ENCODE measurements at places on chromosomes 16 and 17.

GRCh38 chr16:20904507-20905081 is 4.0 kb downstream of the LYRM1 start:
- no peak for DNase-seq

GRCh38 chr17:2466931-2467330 is 44.8 kb downstream of the METTL16 start:
- DNase-seq = no peak

- DNase-seq = no peak
Observed at GRCh38 chr17:9772658-9773057, 18.7 kb downstream of the DHRS7C start.

GRCh38 chr16:67801883-67802282 is 4.5 kb downstream of the RANBP10 start:
- DNase-seq = no peak

GRCh38 chr16:79045191-79045590 is 555.3 kb downstream of the MAF start:
- no peak for DNase-seq

DNA sequence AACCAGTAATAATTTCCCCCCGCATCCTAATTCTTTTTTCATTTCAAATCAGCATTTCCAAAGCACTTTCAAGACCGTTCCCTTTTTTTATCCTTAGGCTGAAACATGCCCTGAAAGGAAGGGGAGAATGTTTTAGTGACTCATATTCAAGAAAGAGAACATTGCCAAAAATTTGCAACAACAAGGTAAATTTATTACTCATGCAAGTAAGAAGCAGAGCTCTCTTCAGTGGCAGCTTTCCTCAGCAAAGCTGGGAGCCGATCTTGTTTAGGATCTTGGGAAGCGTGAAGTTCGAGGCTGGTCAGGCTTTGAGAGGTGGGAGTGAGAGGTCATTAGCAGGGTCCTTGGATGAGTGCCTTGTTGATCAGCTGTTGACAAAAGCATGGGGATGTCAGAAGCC is 129.5 kb downstream of the PRKCA start:
- no peak for DNase-seq

DNA sequence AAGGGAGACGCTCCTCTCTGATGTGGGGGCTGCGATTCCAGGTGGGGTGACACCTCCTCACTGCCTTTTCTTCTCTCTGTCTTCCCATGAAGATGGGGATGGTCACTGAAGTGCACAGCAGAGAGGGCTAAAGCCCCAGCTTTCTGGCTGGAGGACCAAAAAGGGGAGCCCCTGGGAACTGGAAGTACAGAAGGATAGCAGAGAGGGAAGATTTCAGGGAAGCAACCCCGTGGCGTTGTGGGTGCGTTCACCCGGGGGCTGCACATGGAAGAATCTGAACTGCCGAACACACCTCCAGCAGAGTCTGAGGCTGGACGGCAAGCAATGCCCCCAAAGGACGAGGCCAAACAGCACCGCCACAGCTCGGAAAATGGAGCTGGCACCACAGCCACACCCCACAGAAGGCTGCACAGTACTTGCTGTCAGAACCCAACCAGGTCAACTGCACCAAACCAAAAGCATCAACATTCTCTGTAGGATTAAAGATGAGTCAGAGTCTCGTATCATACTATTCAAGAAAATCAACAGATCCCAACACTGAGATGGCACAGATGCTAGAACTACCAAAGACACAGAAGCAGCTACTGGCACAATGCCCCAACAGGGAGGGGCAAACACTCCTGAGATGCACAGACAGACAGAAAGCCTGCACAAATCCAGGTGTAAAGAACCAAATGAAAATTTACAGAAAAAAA is 49.9 kb downstream of the MAP1LC3B start:
- DNase-seq = no peak

DNA sequence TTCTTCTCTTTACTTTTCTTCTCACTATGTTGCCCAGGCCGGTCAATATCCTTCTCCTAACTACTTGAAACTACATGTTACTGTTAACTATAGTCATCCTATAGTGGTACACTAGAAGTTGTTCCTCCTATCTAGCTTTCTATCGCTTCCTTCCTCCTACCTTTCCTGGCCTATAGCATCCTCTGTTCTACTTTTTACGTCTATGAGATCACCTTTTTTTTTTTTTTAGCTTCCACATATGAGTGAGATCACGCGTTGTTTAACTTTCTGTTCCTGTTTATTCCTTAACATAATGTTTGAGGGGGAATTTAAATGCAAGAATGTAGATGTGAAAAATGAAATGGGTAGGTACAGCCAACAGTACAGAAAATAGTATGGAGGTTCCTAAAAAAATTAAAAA is 30.5 kb upstream of the YPEL2 start:
- DNase-seq = no peak

DNA sequence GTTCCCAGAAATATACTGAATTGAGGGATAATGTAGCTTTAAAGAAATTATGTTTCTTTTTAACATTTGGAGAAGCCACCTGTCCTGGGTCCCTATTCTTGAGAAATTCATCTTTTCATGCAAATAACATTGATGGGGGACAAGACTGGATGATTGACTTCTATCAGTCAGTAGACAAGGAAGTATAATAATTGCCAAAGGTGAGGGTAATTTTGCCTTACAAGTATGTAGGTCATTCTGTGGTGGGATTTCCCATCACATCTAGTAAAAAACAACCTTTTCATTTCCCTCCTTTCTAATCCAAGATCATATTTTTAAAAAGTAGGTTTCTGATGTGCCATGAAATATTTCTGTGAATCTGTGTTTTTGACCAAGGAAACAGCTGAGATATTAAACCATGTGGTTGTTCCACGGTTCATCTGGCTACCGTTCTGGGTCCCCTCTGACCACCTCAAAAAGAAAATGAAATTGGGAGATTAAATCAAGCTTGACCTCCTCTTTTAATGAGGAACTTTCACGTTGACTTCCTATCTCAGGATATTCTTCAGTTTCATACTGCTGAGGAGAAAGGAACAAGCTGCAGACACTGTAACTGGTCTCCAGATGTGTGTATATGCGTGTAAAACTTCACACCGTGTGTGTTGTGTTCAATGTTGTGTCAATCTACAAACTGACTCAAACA is 138.6 kb downstream of the MAP2K6 start:
- no peak for DNase-seq

GRCh38 chr17:49225554-49226236 is 4.9 kb downstream of the PHOSPHO1 start:
- DNase-seq = no peak

- DNase-seq = no peak
Observed at GRCh38 chr17:13753771-13754170, 152.0 kb upstream of the HS3ST3A1 start.

GRCh38 chr17:80317706-80317980 is 57.0 kb downstream of the RNF213 start:
- no peak for DNase-seq

DNA sequence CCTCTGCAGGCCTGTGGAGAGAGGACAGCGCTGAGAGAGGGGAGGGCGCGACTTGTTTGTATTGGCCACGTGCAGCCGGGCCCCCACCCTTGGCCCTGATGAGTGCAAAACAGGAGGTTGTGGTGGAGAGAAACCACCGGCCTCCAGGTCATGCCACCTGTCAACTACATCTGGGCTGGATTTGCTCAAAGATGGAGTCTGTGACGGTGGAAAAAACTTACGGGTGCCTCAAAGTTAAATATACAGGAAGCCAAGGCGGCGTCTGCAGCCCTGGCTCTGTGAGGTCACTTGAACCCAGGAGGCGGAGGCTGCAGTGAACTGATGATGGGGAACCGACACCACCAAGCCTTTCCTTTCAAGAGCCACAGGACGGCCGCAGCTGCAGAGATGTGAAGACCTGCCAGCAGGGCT is 15.7 kb downstream of the C16orf74 start:
- DNase-seq = no peak

DNA sequence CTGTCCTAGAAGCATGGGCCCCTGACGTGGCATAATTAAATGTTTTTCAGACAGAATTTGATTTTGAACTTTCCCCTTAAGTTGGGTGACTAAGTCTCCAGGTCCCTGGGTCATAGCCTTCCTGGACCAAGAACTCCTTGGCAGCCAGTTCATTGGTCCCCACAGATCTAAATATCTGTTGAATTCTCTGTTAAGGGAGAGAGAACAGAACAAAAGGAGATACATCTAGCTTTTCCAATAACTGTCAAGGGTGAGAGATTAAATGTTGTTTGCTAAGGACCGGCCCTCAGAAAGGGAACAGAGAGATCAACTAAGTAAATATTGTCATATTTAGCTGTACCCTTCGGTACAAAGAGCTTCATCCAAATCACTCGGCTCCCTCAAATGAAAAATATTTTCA is 78.2 kb upstream of the NOL11 start:
- no peak for DNase-seq

DNA sequence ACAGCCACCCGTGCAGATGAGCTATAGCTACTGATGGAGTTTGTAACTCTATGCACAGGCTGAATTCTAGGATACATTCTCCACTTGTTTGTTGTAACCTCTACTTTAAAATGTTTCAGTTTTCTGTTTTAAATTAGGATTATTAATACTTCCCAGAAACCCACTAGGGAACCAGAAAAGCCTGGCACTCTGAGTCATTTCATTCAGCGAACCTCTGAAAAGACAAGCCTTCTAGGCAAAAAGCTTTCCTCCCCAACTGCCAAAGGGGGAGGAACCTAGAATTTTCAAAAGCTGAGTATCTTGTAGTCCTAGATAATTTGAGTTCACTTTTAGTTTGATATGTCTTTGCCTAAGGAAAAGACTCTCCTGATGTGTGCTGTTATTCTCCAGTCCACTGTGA is 43.2 kb downstream of the GOSR1 start:
- no peak for DNase-seq

DNA sequence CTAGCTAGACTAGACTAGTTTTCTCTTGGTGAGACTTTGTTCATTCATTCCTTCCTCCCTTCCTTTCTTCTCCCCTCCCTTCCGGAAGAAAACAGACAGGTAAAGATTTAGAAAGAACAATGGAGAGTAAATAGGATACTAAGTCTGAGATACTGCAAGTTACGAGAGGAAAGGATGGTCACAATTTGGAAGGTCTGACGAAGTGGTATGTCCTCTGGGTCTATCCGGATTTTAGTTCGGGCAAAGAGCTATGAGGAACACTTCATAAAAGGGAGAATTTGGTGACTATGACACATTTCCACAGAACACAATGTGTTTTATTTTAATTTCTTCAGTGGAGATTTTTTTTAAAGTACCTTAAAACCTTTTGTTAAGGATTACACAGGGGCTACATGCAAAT is 107.7 kb downstream of the BRIP1 start:
- DNase-seq = no peak

DNA sequence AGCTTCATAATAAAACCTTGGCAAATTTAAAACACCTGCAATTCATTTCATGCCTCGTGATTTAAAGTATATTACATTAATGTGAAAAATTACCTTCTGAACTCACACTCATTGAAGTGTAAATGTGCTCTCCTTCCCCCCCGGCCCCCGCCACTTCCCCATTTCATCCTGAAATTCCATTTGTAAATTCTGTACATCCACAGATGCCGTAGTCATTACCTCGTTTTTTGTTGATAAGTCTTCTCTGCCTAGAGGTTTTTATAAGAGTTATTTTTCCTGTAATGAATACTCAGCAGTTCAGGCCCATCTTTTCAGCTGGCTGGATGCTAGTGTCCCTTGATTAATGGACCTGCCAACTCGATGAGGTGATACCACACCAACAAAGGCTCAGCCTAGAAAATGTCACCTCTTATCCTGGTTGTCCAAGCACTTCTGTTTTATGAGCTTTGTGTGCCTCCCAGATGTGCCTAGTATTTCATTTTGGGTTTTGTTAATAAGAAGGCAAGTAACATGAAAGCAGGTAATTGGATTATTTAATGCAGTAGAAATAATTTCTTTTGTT is 64.8 kb upstream of the KIFC3 start:
- DNase-seq = no peak

DNA sequence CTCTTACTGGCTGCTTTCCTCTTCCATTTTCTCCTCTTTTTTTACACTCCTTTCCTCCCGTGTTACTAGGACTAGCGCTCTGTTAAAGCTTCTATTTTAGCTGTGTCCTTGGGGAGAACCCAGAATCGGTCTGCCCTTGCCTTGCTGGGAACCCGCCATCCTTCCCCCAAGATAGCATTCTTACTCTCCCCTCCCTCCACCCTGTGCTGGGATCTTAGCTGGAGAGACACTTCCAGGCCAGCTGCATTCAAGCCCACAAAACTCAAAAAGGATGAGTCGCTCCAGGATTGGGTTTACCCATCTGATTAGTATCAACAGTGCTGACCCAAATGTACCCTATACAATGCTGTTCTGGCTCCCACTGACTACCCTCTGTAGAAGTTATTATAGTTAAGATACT is 200.5 kb upstream of the ASIC2 start:
- DNase-seq = no peak

DNA sequence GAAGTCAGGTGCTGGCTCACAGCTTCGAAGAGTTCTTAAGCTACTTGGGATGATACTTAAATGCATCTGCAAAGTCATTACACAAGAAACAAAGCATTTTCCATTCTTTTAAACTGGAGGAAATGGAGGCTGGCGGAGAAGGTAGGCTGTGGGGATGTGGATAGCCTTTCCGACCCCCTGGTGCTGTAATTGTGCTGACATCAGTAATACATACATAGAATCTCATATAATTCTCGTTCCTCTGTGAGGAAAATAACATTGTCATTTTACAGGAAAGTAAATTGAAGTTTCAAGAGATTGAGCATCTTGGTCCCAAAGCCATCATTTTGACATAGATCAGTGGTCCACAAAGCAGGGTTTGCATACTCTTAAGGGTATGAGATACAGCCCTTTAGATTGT is 39.5 kb downstream of the UTP18 start:
- no peak for DNase-seq

GRCh38 chr16:28297784-28298510 is 5.6 kb downstream of the SBK1 start:
- no peak for DNase-seq

- DNase-seq = peak; percentile 83
Observed at GRCh38 chr16:6573577-6573976, 759.1 kb upstream of the RBFOX1 start.

- no peak for DNase-seq
Observed at GRCh38 chr16:7703672-7704071, 371.0 kb downstream of the RBFOX1 start.

DNA sequence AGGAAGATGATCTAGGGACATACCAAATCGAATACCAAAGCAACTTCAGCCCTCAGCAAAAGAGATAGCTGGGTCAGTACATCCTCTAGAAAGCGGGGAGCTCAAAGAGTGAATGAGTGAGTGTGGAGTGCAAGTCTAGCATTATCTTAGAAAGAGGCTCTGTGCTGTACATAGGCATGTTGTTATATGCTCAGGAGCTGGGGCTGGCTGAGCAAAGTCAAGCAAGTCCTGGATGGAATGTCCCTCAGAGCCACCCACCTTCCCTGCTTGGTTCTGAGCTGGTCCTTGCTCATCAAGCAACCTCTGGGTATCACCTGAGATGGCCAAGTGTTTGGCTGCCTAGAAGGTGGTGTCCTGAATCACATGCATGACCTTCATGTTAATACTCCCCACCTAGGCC is 4.9 kb upstream of the KLHL11 start:
- DNase-seq = no peak

- DNase-seq = no peak
Observed at GRCh38 chr17:74836691-74837467, 22.8 kb downstream of the GRIN2C start.

GRCh38 chr16:50697881-50698767 is 4.7 kb downstream of the NOD2 start:
- DNase-seq = no peak

GRCh38 chr17:67528751-67529436 is 151.8 kb downstream of the PITPNC1 start:
- peak; percentile 92 for DNase-seq

GRCh38 chr17:71494062-71494855 is 626.6 kb upstream of the SOX9 start:
- DNase-seq = no peak

- DNase-seq = no peak
Observed at GRCh38 chr16:63458846-63459245, 1422.6 kb upstream of the CDH8 start.
